Effector CD8-positive, alpha-beta T cell (primary cell): ENCODE measurements at places on chromosomes 11 and 22.

- no peak for DNase-seq
Observed at GRCh38 chr22:37326726-37327125, 44.4 kb downstream of the CYTH4 start.

DNA sequence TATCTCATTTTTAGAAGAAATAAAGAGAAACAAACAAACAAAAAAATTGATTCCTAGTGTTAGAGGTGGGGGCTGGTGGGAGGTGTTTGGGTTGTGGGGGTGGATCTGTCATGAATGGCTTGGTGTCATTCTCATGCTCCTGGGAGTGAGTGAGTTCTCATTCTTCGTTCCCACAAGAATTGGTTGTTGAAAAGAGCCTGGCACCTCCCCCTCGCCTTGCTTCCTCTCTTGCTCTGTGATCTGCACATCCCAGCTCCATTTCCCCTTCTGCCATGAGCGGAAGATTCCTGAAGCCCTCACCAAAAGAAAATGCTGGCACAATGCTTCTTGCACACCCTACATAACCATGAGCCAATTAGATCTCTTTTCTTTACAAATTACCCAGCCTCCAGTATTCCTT, 277.8 kb downstream of the ST3GAL4 start:
- no peak for DNase-seq

GRCh38 chr11:10490398-10491241, 35.6 kb downstream of the AMPD3 start:
- no peak for DNase-seq

DNA sequence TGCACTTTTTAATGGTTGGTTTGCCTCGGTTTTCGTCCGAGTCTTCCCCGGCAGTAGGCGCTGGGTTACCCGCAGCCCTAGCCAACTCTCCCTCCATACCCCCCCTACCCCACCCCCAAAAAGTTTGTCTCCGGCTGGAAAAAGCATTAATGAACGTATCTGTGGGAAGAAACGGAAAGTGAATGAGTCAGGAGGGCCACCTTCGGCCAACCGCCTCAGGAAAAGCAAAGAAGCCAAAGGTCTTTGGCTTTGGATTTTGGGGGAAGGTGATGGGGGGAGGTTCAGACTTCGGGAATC, 508 bp upstream of the FLI1 start:
- no peak for DNase-seq

GRCh38 chr11:111440416-111441205, 61.5 kb upstream of the POU2AF1 start:
- no peak for DNase-seq

DNA sequence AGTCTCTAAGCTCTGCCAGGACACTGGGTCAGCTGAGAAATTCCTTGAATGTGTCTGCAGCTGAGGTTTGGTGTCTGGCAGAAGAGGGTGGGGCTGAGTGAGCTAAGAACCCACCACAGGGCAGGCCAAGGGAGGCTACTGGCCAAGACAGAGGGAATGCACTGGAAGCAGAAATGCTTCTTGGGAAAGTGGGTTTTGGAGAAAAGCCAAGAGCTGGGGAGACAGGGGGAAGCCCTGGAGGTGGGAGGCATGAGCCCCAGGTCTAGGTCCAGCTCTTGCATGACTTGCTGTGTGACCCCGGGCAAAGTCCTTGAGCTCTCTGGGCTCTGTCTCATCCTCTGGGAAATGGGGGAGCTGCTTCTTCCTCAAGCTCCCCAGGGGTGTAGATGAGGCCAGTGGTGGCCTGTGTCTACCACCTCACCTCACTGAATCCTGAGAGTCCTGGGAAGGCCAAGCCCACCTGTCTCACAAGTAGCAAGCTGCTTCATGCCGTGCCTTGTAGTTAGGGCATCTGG, 2.3 kb downstream of the MMP11 start:
- no peak for DNase-seq

- DNase-seq = no peak
Observed at GRCh38 chr11:44535191-44535980, 30.1 kb upstream of the CD82 start.

DNA sequence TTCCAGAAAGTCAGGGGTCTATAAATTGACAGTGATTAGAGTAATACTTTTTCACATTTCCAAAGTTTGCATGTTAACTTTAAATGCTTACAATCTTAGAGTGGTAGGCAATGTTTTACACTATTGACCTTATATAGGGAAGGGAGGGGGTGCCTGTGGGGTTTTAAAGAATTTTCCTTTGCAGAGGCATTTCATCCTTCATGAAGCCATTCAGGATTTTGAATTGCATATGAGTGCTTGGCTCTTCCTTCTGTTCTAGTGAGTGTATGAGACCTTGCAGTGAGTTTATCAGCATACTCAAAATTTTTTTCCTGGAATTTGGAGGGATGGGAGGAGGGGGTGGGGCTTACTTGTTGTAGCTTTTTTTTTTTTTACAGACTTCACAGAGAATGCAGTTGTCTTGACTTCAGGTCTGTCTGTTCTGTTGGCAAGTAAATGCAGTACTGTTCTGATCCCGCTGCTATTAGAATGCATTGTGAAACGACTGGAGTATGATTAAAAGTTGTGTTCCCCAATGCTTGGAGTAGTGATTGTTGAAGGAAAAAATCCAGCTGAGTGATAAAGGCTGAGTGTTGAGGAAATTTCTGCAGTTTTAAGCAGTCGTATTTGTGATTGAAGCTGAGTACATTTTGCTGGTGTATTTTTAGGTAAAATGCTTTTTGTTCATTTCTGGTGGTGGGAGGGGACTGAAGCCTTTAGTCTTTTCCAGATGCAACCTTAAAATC, 5.3 kb downstream of the MALAT1 start:
- DNase-seq = no peak

DNA sequence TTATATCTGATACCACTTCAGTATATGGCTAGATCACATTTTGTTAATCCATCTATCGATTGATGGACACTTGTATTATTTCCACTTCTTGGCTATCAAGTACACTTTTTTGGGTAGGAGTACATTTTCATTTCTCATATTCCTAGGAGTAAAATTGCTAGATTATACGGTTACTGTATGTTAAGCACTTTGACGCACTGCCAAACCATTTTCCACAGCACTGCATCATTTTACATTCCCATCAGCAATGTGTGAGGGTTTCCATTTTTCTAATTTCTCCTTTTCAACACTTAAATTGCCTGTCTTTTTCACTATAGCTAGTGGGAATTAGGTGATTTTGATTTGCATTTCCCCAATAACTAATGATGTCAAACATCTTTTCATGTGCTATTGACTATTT, 179.3 kb upstream of the B3GAT1 start:
- no peak for DNase-seq

DNA sequence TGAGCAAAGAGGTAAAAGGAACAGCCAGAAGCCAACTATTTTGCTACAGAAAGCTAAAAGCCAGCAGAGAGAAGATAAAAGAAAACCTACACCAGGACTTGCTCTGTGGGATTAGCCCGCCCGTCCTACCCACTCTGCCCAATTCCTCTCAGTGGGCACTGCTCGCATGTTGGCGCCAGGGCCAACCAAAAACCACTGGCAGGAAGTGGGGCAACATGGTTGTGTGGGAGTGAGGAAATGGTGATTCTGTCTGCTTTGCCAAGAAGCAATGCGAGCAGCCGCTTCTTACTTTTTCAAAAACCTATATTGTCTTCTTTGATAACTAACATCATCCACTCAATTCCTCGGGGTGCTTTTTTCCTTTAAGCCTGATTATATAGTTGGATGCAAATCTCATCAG, 14.2 kb upstream of the APOA1 start:
- peak; percentile 8 for DNase-seq

GRCh38 chr22:25148149-25148691, 51.4 kb upstream of the CRYBB3 start:
- DNase-seq = no peak

DNA sequence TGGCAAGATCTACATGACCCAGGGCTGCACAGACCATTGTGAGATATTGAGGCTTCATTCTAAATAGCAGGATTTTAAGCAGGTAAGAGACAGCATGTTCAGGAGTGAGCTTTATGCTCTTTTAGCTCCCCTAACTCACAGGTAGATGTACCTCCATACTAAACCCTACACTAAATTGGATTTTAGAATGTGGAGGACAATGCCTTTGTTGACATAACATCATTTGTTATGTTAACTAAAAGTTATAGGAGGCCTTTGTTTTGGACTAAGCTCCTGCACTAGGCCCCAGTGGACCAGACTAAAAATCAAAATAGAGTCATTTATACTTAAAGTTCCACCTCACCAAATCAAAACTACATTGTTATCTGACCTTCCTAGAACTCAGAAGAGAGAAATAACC, 6.8 kb downstream of the DDIAS start:
- no peak for DNase-seq

DNA sequence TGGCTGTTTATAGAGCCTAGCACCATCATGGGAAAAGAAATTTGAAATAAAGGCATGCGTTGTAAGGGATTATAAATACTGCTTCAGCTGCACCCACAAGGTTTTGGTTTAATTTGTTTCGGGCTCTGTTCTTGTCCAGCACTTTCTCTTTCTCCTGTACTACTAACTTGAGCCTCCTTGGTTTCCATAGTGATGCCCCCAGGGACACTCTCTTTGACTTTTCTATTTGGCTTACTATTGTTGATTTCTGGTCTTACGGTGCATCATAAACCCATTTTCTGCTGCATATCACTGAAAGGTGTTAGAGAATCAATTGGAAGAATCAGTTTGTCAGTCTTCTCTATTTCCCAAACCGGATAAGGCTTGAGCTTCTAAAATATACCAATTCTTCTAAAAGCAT, 1674.3 kb upstream of the RAG2 start:
- DNase-seq = no peak

DNA sequence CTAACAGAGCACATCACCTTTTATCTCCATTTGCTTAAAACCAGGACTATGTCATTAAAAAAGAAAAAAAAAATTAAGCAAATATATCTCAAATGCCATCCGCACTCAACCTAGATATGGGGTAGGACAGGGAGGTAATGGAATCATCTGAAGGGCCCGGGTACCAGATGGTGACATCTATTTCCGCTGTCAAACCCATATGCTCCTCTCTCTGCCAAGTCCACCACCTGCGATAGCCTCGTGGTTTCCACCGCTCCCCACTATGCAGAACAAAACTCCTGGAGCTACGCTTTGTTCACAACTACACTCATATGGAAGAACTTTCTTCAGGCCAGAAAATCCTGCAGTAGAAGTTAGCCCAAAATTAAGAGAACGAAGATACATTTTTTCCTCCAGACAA, 31.4 kb downstream of the FEZ1 start:
- DNase-seq = no peak

DNA sequence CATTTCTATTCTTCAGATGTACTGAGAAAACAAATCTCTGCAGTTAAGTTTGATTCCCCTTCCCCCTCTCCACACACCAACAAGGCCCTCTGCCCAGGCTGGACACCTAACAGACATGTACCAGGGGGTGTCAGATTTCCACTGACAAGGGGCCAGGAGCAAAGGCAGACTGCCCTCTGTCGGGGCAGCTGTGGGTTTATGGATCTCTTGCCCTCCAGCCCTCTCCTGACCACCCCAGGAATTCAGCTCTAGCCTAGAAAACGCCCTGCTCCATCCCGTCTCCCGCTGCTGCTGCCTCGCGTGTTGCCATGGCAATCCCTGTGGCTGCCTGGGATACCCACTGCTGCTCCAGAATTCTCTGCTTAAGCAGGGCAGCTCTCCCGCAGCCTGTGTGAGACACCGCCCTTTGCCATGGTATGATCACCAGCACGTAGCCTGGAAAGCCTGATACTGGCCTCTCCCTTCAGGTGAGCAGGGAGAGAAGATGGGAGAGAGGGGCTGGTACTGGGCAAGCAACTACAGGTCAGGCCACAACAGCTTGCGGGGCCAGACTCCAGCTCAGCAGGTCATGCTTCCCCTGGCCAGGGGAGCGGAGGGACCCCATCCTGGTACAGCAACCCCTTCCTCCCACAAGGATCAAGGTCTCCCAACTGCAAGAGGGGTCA, 41.6 kb downstream of the BUD13 start:
- DNase-seq = no peak

DNA sequence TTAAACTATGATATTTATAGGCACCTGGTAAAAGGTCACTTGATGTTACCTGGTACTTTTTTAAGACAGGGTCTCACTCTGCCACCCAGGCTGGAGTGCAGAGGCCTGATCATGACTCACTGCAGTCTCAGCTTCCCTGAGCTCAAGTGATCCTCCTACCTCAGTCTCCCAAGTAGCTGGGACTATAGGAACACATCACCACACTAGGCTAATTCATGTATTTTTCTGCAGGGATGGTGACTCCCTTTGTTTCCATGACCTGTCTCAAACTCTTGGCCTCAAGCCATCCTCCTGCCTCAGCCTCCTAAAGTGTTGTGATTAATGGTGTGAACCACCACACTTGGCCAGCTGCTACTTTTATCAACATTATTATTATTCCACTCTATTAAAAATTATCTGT, 47.6 kb downstream of the OR4C45 start:
- DNase-seq = no peak
